Effector CD4-positive, alpha-beta T cell (primary cell): ENCODE measurements at places on chromosomes 3 and 15.

- DNase-seq, result no peak
Measured at GRCh38 chr15:39161096-39161495, 419.8 kb upstream of the THBS1 start.

- no peak for DNase-seq
Measured at GRCh38 chr15:64149893-64150578, 1.5 kb upstream of the SNX22 start.

GRCh38 chr3:1766384-1766783 lies 332.3 kb upstream of the CNTN4 start:
- DNase-seq, result no peak

DNA sequence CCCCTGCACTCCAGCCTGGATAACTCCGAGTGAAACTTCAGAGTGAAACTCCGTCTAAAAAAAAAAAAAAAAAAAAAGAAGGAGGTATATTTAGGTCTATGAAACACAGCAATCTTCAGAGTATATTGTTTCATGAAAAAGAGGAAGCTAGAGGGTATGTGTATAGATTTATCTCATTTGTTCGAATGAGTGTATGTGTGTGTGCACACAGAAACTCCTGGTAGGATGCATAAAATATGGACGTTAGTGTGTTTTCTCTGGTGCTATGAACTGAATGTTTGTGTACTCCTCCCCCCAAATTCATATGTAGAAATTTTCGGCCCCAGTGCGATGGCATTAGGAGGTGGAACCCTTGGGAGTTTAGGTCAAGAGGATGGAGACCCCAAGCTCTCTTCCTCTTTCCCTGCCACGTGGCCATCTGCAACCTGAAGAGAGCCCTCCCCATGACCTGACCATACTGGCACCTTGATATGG lies 98.6 kb upstream of the KLF13 start:
- DNase-seq, result no peak
